Osteoblast (primary cell): ENCODE measurements at places on chromosomes 2 and 18.

- no peaks in the 10 kb centered on the region for H3K27me3 ChIP-seq
- H3K27ac ChIP-seq: no peak overlapping the region
- peaks cover 22% of the 10 kb centered on the region for H3K4me1 ChIP-seq
- no peak for DNase-seq
- H3K4me3 ChIP-seq: peak overlapping the region; percentile 93
Measured at GRCh38 chr2:213285404-213285803, 1.1 kb downstream of the SPAG16 start.

- H3K4me3 ChIP-seq: no peak overlapping the region
- H3K27ac ChIP-seq: no peak overlapping the region
- H3K4me1 ChIP-seq: peaks cover 5% of the 10 kb centered on the region
- H3K27me3 ChIP-seq: peaks cover 9% of the 10 kb centered on the region
- H3K36me3 ChIP-seq: no peaks in the 10 kb centered on the region
Measured at GRCh38 chr2:96520697-96521096, 15.5 kb upstream of the NEURL3 start.

- peaks cover 6% of the 10 kb centered on the region for H3K4me1 ChIP-seq
- H3K27me3 ChIP-seq: no peaks in the 10 kb centered on the region
- peaks cover 32% of the 10 kb centered on the region for H3K36me3 ChIP-seq
Measured at GRCh38 chr2:239964399-239965185, 60.5 kb downstream of the NDUFA10 start.

- H3K27ac ChIP-seq: no peak overlapping the region
- no peaks in the 10 kb centered on the region for H3K36me3 ChIP-seq
- no peaks in the 10 kb centered on the region for H3K27me3 ChIP-seq
- H3K4me3 ChIP-seq: no peak overlapping the region
- DNase-seq: no peak
Measured at GRCh38 chr2:15693926-15694588, 102.4 kb downstream of the DDX1 start.

DNA sequence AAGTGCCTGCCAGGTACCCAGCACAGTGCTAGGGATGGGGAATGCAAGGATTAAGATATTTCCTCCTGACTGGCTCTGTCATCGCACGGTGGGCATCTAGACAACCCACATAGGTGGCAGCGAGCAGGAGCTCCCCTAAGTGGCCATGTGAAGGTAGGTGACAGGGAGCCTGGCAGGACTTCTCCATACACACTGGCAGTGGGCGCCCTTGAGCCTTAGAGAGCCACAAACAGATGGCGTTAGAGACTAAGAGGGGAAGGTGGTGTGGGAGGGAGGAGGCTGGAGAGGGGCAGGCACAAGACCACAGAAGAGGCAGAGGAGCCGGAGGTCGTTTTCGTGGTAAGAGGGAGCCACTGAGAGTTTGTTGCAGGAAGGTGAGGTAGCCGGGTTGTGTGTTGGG is 15.2 kb downstream of the PRELID3A start:
- H3K4me1 ChIP-seq: peaks cover 4% of the 10 kb centered on the region
- no peak overlapping the region for H3K4me3 ChIP-seq

GRCh38 chr2:39217192-39217550 is 26.6 kb downstream of the CDKL4 start:
- H3K4me1 ChIP-seq: no peaks in the 10 kb centered on the region
- DNase-seq: no peak
- H3K27me3 ChIP-seq: no peaks in the 10 kb centered on the region
- H3K36me3 ChIP-seq: no peaks in the 10 kb centered on the region
- no peak overlapping the region for H3K4me3 ChIP-seq
- H3K27ac ChIP-seq: no peak overlapping the region
